Endothelial cell (in vitro differentiated cells): ENCODE measurements at places on chromosomes 3 and 15. TPM values are rescaled to one million over a fixed set of nuclear protein-coding genes. Genes with fewer than 3 reads are reported as not detected.
A peak's percentile ranks its signal among the peaks of the same experiment; 100 is the strongest.

TMEM212 gene
- not detected for total RNA-seq

GNAI2 gene
- total RNA-seq, result 771 TPM

CACNA2D2 gene
- 17.3 TPM for total RNA-seq

DNAH12 gene
- total RNA-seq, result 0.85 TPM

MOBP gene
- total RNA-seq, result not detected

GRCh38 chr3:151425627-151426340, 35.1 kb downstream of the IGSF10 start:
- no peaks in the 10 kb centered on the region for H3K27me3 ChIP-seq
- peaks cover 10% of the 10 kb centered on the region for H3K4me1 ChIP-seq
- H3K27ac ChIP-seq, result no peak overlapping the region
- no peaks in the 10 kb centered on the region for H3K36me3 ChIP-seq

IQCH gene
- 2.4 TPM for total RNA-seq

GRCh38 chr15:89333959-89334509, 590 bp downstream of the POLG start:
- peaks cover 27% of the 10 kb centered on the region for H3K36me3 ChIP-seq
- DNase-seq, result no peak
- H3K4me1 ChIP-seq, result peaks cover 28% of the 10 kb centered on the region
- peaks cover 16% of the 10 kb centered on the region for H3K27me3 ChIP-seq

DNA sequence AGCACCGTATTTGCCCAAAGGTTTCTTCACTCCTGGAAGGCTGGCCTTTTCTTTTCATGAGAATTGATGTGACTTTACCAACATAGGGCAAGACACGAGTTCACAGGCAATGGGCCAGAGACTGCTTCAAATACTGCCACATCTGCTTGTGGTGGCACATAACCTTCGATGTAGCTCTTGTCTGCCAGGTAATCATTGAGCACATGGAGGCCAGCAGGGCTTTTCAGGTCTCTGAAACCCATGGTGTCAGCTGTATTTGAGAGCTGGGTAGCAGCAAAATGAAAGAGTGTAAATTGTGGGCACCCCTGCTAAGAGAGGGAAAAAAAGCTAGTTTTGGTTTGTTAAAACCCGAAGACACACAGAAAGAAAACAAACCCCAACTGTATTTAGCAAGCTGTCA, 200.7 kb downstream of the NAALADL2 start:
- no peaks in the 10 kb centered on the region for H3K36me3 ChIP-seq
- DNase-seq, result no peak

GRCh38 chr3:5282703-5283102, 95.2 kb downstream of the EDEM1 start:
- no peak overlapping the region for H3K27ac ChIP-seq
- no peak for DNase-seq
- H3K27me3 ChIP-seq, result peaks cover 4% of the 10 kb centered on the region
- H3K4me3 ChIP-seq, result no peak overlapping the region
- H3K36me3 ChIP-seq, result peaks cover 4% of the 10 kb centered on the region
- no peaks in the 10 kb centered on the region for H3K4me1 ChIP-seq

- H3K36me3 ChIP-seq, result peaks cover 4% of the 10 kb centered on the region
- H3K27ac ChIP-seq, result peak overlapping the region; percentile 96
These were observed 147.7 kb upstream of the BHLHE40 start for GRCh38 chr3:4831580-4831950.

- no peak for DNase-seq
- no peak overlapping the region for H3K4me3 ChIP-seq
- H3K27ac ChIP-seq, result no peak overlapping the region
- H3K27me3 ChIP-seq, result no peaks in the 10 kb centered on the region
- no peaks in the 10 kb centered on the region for H3K36me3 ChIP-seq
These were observed 235.6 kb downstream of the EDEM1 start for GRCh38 chr3:5423076-5423475.

PLCB2 gene
- 71.3 TPM for total RNA-seq

GRCh38 chr3:115550285-115550761, 73.0 kb upstream of the GAP43 start:
- no peaks in the 10 kb centered on the region for H3K36me3 ChIP-seq
- H3K27me3 ChIP-seq, result peaks cover 2% of the 10 kb centered on the region
- H3K4me3 ChIP-seq, result no peak overlapping the region

DNA sequence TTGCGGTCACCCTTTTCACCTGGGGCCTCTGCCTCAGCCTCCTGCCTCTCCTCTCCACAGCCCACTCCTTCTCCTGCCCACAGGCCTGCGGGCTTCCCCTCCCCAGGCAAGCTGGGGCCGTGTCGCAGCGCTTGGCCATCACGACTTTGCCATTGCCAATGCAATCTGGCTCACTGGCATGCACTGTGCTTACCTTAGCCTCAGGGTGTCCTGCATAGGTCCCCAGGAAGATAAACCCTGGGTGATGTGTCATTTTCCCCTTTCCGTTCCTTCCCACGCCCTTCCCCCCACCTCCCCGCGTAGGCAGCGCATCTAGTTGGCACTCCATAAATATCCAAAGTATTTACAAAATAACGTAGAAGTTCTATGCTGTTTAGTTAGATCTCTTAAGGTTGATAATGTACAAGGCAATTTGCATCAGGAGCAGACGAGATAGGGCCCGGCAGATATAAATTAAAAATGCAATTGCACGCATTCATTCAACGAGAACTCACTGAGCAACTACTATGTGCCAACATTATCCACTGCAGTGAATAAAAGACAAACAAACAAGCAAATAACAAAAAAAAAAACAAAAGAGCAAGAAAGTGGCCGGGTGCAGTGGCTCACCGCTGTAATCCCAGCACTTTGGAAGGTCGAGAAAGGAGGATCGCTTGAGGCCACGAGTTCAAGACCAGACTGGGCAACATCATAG, 973 bp upstream of the COPG1 start:
- no peak for DNase-seq
- peak overlapping the region; percentile 98 for H3K4me3 ChIP-seq
- peak overlapping the region; percentile 89 for H3K27ac ChIP-seq
- peaks cover 14% of the 10 kb centered on the region for H3K36me3 ChIP-seq

SLC9C1 gene
- total RNA-seq, result 0.13 TPM

- no peak overlapping the region for H3K27ac ChIP-seq
- peaks cover 53% of the 10 kb centered on the region for H3K4me1 ChIP-seq
- no peak for DNase-seq
- H3K27me3 ChIP-seq, result peaks cover 28% of the 10 kb centered on the region
- peaks cover 35% of the 10 kb centered on the region for H3K36me3 ChIP-seq
These were observed 3.1 kb upstream of the DLL4 start for GRCh38 chr15:40925863-40926658.

GRCh38 chr3:178669022-178669601, 132.9 kb downstream of the KCNMB2 start:
- no peak overlapping the region for H3K27ac ChIP-seq
- H3K27me3 ChIP-seq, result no peaks in the 10 kb centered on the region
- no peaks in the 10 kb centered on the region for H3K36me3 ChIP-seq
- DNase-seq, result no peak
- no peaks in the 10 kb centered on the region for H3K4me1 ChIP-seq
- H3K4me3 ChIP-seq, result no peak overlapping the region

DNA sequence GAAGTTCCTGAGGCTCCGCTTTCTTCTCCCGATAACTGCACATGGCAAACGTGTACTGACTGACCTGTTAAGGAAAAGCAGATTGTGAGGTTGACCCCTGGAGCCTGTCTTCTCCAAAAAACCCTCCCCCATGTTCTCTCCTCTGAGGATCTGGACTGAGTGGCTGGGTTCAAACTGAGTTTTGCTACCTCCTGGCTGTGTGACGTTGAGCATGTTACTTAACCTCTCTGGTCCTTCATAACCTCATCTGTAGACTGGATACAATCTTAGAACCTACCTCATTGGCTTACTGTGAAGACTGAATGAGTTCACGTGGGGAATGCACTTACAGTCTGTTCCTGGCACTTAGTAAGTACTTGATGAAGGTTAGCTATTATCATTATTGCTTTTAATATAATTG, 184.1 kb upstream of the FEZF2 start:
- no peak overlapping the region for H3K4me3 ChIP-seq
- H3K27ac ChIP-seq, result no peak overlapping the region
- H3K36me3 ChIP-seq, result no peaks in the 10 kb centered on the region
- H3K4me1 ChIP-seq, result no peaks in the 10 kb centered on the region
- H3K27me3 ChIP-seq, result peaks cover 2% of the 10 kb centered on the region
- DNase-seq, result no peak
